ENCODE measurements at places on chromosomes 4 and X. TPM values are rescaled to one million over a fixed set of nuclear protein-coding genes. Genes with fewer than 3 reads are reported as not detected.

Gene SPANXA2
- total RNA-seq = not detected

Gene FREM3
- not detected for total RNA-seq

Gene PNMA3
- total RNA-seq = not detected

Gene IL13RA1
- 24.7 TPM for total RNA-seq

Gene CFP
- total RNA-seq = under 0.01 TPM

Gene GAGE12E
- not detected for total RNA-seq

Gene ADRA2C
- 0.17 TPM for total RNA-seq
